ENCODE measurements at places on chromosomes 7 and 10. TPM values are rescaled to one million over a fixed set of nuclear protein-coding genes. Genes with fewer than 3 reads are reported as not detected.
A peak's percentile ranks its signal among the peaks of the same experiment; 100 is the strongest.

DNA sequence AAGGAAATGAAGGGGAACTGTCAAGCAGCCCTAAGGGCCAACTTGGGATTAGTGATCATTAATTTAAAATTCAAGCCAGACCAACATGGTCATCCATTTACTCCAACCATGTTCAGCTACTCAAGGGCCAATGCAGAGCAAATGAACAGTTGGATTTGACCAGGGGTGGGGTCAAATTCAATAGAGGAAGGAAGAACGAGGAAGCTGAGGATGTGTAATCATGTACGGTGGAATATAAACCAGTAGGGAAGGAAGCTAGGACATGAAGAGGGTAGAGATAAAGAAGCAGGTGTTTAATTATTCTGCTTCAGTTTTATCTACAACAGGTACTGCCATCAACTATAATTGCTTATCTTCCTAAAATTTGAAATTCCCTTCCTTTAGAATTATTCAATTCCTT, 81.6 kb downstream of the HIBADH start:
- DNase-seq: no peak
- no peak overlapping the region for H3K4me3 ChIP-seq
- H3K27ac ChIP-seq: no peak overlapping the region
- peaks cover 3% of the 10 kb centered on the region for H3K4me1 ChIP-seq

- H3K27ac ChIP-seq: no peak overlapping the region
- H3K27me3 ChIP-seq: no peaks in the 10 kb centered on the region
Observed at GRCh38 chr10:94591461-94592205, 46.0 kb downstream of the HELLS start.

- H3K4me1 ChIP-seq: no peaks in the 10 kb centered on the region
- H3K4me3 ChIP-seq: no peak overlapping the region
- H3K36me3 ChIP-seq: no peaks in the 10 kb centered on the region
- DNase-seq: no peak
- H3K27me3 ChIP-seq: no peaks in the 10 kb centered on the region
Observed at GRCh38 chr7:41637049-41637448, 65.8 kb downstream of the INHBA start.

DNA sequence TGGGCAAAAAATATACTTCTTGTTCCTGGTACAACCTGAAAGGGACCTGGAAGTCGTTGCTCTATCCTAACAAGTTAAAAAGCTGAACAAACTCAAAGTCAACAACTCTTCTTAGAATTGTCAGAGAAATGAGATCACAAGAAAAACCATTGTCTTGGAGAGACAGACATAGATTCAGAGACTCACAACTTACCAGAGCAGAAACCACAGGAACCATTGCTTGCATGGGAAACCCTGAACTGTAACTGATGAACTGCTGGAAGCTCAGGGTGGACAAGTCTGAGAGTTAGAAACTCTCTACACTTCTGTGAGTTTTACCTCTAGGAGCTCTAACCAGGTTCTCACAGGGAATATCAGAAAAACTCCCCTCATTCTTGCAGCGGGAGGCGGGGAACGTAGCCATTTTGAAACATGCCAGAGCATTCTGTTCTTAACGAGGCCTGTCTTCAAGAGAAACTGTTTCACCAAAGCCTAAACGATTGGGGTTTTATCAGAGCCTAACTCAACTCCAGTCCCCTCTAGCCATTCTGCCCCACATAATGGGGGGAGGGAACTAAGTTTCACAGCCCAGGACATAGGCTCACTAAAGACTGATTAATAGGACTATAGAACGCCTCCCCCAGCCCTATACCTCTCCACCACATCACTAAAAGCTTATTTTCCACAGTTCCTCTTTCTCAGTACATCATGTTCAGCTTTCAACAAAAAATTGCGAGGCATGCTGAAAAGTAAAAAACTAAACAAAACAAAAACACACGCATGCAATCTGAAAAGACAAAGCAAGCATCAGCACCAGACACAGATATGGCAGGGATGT, 12.0 kb upstream of the GSDME start:
- no peak overlapping the region for H3K27ac ChIP-seq
- DNase-seq: no peak
- H3K27me3 ChIP-seq: no peaks in the 10 kb centered on the region
- no peaks in the 10 kb centered on the region for H3K36me3 ChIP-seq
- peaks cover 12% of the 10 kb centered on the region for H3K4me1 ChIP-seq
- no peak overlapping the region for H3K4me3 ChIP-seq

DNA sequence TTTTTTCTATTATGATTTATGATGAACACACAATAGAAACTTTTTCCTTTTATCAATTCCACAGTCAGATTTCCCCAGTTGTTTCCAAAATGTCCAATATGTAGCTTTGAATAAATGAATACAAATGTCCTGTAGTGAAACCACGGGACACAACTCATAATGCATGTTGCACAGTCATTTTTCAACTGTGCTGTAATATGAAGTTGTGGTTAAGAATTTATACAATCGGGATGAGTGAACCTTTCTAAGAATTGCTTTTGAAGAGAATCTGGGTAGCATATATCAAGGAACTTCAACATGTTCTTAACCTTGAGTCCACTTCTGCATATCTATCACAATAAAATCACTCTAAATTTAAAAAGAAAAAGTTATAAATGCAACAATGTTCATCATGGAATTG, 14.6 kb upstream of the ST7 start:
- DNase-seq: no peak
- peaks cover 15% of the 10 kb centered on the region for H3K27me3 ChIP-seq
- no peak overlapping the region for H3K27ac ChIP-seq
- H3K4me3 ChIP-seq: no peak overlapping the region
- no peaks in the 10 kb centered on the region for H3K36me3 ChIP-seq

- no peaks in the 10 kb centered on the region for H3K36me3 ChIP-seq
- DNase-seq: no peak
Observed at GRCh38 chr7:106190589-106191330, 78.6 kb upstream of the SYPL1 start.

- DNase-seq: no peak
- no peaks in the 10 kb centered on the region for H3K27me3 ChIP-seq
Observed at GRCh38 chr7:130822642-130823041, 88.6 kb upstream of the KLF14 start.

DNA sequence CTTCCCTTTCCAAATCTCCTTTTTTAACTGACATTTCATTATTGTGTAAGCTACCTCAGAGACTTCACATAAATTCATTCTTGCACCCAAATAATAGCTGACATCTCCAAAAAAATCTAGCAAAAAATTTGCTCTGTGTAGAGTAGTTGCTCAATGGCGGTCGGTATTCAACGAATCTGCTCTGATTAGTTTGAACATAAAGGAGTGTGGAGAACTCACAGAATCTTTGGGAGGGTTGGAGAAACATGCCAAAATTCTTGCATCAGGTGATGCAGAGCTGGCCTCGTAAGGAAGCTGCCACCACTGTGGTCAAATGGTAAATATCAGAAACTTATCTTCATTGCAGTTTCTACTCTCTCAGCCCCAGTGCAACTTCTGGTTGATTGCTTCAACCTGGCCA, 201.2 kb upstream of the MDFIC start:
- no peak overlapping the region for H3K4me3 ChIP-seq
- H3K4me1 ChIP-seq: peaks cover 4% of the 10 kb centered on the region
- no peak for DNase-seq

DNA sequence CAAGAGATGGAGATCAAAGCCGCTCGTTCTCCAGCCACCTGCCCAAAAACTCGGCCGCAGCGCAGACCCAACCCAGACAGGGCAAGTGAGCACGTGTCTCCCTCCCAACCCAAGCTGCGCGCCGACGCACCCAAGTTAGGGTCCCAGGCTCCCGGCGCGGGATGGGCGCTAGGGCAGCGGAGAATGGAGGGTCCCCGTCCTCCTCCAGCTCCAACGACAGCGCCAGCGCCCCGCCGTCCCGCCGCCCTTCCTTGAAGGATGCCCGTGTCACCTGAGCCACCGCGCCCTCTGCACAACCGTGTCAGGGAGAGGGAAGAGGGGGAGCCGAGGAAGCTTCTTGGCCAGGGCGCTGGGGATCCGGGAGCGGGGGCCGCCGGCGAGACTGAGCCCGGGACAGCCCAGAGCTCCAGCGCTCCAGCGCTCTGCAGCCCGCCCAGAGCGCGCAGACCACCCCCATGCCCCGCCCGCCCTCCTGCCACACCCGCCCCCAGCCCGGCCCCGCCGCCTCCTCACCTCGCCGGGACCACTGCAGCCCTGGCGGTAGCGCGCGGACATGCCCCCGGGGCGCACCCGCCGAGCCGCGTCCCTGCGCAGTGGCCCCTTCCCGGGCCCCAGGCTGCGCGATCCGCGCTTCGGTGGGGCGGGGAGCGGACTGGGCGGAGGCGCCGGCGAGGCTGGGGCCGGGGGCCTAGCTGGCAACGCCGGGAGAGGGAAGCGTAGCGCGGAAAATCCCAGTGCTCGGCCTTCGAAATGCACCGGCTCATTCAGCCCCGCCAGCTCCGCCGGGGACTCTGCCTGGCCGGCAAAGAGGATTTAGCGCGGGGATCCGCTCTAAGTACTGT, at the start of gene SLC16A12:
Gene SLC16A12, minus strand, starts transcription at position 424 of the 842 bp plus-strand sequence. CDS start 73,016 bp downstream, outside the sequence.
- H3K4me3 ChIP-seq: no peak within 1 kb of the TSS
- H3K4me1 ChIP-seq: peaks cover 13% of the 10 kb centered on the region
- no peak within 1 kb of the TSS for H3K27ac ChIP-seq

GRCh38 chr7:85160223-85160622, 26.6 kb downstream of the SEMA3D start:
- H3K27me3 ChIP-seq: peaks cover 34% of the 10 kb centered on the region
- peaks cover 5% of the 10 kb centered on the region for H3K4me1 ChIP-seq
- H3K36me3 ChIP-seq: no peaks in the 10 kb centered on the region
- H3K4me3 ChIP-seq: no peak overlapping the region
- DNase-seq: no peak
- no peak overlapping the region for H3K27ac ChIP-seq

Gene CACNB2
- total RNA-seq: 3.3 TPM

DNA sequence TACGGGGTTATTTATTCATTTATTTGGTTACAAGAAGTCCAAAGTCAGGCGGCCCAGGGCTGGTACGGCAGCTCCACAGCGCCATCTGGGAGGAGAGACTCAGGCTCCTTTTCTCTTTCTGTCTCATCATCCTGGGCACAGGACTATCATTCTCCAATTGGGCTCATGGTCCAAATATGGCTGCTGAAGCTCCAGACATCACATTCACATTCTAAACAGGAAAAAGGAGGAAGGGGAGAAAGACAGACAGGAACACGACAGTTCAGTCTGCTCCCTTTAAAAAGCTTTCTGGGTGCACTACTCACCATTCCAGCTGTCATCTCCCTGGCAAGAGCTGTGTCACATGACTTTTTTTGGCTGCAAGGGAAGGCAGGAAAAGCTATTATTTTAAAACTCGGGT, 74.4 kb upstream of the PDZD8 start:
- H3K4me3 ChIP-seq: no peak overlapping the region
- no peaks in the 10 kb centered on the region for H3K36me3 ChIP-seq
- peaks cover 6% of the 10 kb centered on the region for H3K4me1 ChIP-seq
- H3K27ac ChIP-seq: no peak overlapping the region
- no peaks in the 10 kb centered on the region for H3K27me3 ChIP-seq
- DNase-seq: no peak

Gene STEAP2
- total RNA-seq: 1.3 TPM

Gene SRRM3
- 0.70 TPM for total RNA-seq

Gene CPEB3
- 2.8 TPM for total RNA-seq

Gene C10orf53
- total RNA-seq: not detected

Gene GET4
- 32.6 TPM for total RNA-seq

GRCh38 chr10:119644205-119644814, 6.9 kb upstream of the BAG3 start:
- H3K27me3 ChIP-seq: no peaks in the 10 kb centered on the region
- no peak overlapping the region for H3K27ac ChIP-seq
- H3K4me3 ChIP-seq: no peak overlapping the region

Gene FAM131B
- total RNA-seq: 0.25 TPM

GRCh38 chr10:124417895-124418725, 613 bp downstream of the OAT start:
- peak; percentile 55 for DNase-seq
- peak overlapping the region; percentile 78 for H3K4me3 ChIP-seq
- H3K27ac ChIP-seq: peak overlapping the region; percentile 81
- H3K27me3 ChIP-seq: no peaks in the 10 kb centered on the region
- H3K4me1 ChIP-seq: peaks cover 39% of the 10 kb centered on the region

- no peaks in the 10 kb centered on the region for H3K27me3 ChIP-seq
- H3K4me1 ChIP-seq: no peaks in the 10 kb centered on the region
Observed at GRCh38 chr10:67976292-67977245, 92.1 kb downstream of the SIRT1 start.

Gene THSD7A
- not detected for total RNA-seq

- H3K4me3 ChIP-seq: no peak overlapping the region
- no peak overlapping the region for H3K27ac ChIP-seq
- peaks cover 3% of the 10 kb centered on the region for H3K4me1 ChIP-seq
- no peaks in the 10 kb centered on the region for H3K36me3 ChIP-seq
- DNase-seq: no peak
Observed at GRCh38 chr10:43666552-43666951, 17.9 kb upstream of the ZNF32 start.

- DNase-seq: no peak
- no peaks in the 10 kb centered on the region for H3K36me3 ChIP-seq
- no peak overlapping the region for H3K4me3 ChIP-seq
- H3K27ac ChIP-seq: peak overlapping the region; percentile 59
Observed at GRCh38 chr7:3027005-3027845, 16.4 kb downstream of the CARD11 start.

- no peak for DNase-seq
- no peaks in the 10 kb centered on the region for H3K36me3 ChIP-seq
- no peaks in the 10 kb centered on the region for H3K4me1 ChIP-seq
Observed at GRCh38 chr7:88399036-88399435, 92.3 kb upstream of the STEAP4 start.

- no peak for DNase-seq
- H3K36me3 ChIP-seq: no peaks in the 10 kb centered on the region
- no peak overlapping the region for H3K4me3 ChIP-seq
- H3K4me1 ChIP-seq: no peaks in the 10 kb centered on the region
- no peak overlapping the region for H3K27ac ChIP-seq
Observed at GRCh38 chr10:98340940-98341310, 72.9 kb upstream of the LOXL4 start.

Gene ZKSCAN1
- 86.2 TPM for total RNA-seq

Gene GPR15LG
- total RNA-seq: not detected

Gene PIK3AP1
- not detected for total RNA-seq

Gene PDZD7
- total RNA-seq: 0.58 TPM

- no peak overlapping the region for H3K27ac ChIP-seq
- H3K4me1 ChIP-seq: peaks cover 24% of the 10 kb centered on the region
- H3K4me3 ChIP-seq: no peak overlapping the region
- no peaks in the 10 kb centered on the region for H3K36me3 ChIP-seq
- DNase-seq: no peak
Observed at GRCh38 chr10:19824381-19825342, 8.4 kb downstream of the PLXDC2 start.

DNA sequence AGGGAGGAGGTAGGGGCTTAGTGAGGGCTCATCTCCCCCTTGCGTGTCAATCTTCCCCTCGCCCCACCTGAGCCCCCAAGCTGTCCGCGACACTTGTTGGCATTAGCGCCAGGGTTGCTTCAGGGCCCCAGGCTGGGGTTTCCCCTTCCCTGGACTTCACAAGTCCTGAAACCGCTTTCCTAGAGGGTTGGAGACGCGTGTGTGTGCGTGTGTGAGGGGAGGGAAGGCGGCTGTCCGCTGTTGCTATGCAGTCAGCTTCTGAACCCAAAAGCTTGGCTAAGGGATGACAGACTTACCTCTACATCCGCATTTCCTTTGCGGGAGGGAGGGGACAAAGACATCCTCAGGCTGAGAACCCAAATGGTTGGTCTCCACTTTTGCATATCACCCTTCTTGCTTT, 803 bp downstream of the GOLGA7B start:
- H3K27me3 ChIP-seq: peaks cover 41% of the 10 kb centered on the region
- no peaks in the 10 kb centered on the region for H3K4me1 ChIP-seq
- peak overlapping the region; percentile 45 for H3K4me3 ChIP-seq
- no peaks in the 10 kb centered on the region for H3K36me3 ChIP-seq

Gene EN2
- not detected for total RNA-seq

- H3K36me3 ChIP-seq: no peaks in the 10 kb centered on the region
- H3K4me1 ChIP-seq: no peaks in the 10 kb centered on the region
- DNase-seq: no peak
- H3K4me3 ChIP-seq: no peak overlapping the region
- H3K27me3 ChIP-seq: no peaks in the 10 kb centered on the region
Observed at GRCh38 chr10:42932735-42933447, 144.0 kb upstream of the RET start.
